Lung (tissue), 17 donors: ENCODE measurements at places on chromosomes 3 and 15. TPM values are rescaled to one million over a fixed set of nuclear protein-coding genes. Genes with fewer than 3 reads are reported as not detected.

PLA2G4D gene
- 0.15 TPM for total RNA-seq

VEPH1 gene
- total RNA-seq = 77.6 TPM

SLC25A36 gene
- total RNA-seq = 66.8 TPM

CD80 gene
- total RNA-seq = 4.8 TPM

KIF7 gene
- 3.5 TPM for total RNA-seq

STAC gene
- total RNA-seq = 3.1 TPM

INSYN1 gene
- 3.1 TPM for total RNA-seq

- DNase-seq = peak; percentile 8
Measured at GRCh38 chr3:57397175-57398026, 104.9 kb upstream of the ASB14 start.

- DNase-seq = no peak
Measured at GRCh38 chr3:185859294-185859972, 34.6 kb upstream of the IGF2BP2 start.

DNA sequence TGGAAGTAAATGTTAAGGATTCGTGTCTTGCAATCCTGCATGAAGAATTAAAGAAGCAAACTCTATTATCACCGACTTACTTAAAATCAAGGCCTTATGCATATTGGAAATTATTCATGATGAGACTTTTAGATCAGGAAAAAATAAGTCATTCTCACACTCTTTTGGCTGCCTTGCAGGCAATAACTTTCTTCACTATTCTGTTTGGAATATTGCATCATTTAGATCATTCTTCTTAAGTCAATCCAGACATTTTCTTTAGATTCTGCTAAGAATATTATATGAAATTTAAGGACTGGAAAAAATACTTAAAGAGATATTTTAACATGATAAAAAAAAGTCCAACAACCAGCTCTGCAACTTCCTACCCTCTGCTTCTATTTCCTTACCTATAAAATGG lies 245.4 kb downstream of the LRRN1 start:
- no peak for DNase-seq

GRCh38 chr3:149519912-149520311 lies 45.4 kb downstream of the TM4SF4 start:
- DNase-seq = no peak

DNA sequence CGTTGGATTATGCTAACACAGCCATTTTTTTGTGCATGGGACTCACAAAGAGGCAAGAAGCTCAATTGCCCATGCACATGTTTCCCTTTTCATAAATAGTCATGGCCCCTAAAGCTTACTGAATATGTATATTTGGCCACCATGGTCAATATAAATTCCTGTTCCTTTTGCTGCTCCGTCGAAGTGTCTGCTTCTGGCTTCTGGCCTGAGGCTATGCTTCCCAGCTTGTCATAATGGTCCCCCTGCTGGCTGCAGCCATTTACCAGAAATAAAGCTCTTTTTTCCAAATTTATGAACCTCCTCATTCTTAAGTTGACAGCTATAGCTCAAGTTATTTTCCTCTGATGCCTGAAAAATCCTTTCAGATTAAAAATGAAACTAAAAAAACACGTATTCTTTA lies 602.1 kb downstream of the VGLL3 start:
- no peak for DNase-seq

DNA sequence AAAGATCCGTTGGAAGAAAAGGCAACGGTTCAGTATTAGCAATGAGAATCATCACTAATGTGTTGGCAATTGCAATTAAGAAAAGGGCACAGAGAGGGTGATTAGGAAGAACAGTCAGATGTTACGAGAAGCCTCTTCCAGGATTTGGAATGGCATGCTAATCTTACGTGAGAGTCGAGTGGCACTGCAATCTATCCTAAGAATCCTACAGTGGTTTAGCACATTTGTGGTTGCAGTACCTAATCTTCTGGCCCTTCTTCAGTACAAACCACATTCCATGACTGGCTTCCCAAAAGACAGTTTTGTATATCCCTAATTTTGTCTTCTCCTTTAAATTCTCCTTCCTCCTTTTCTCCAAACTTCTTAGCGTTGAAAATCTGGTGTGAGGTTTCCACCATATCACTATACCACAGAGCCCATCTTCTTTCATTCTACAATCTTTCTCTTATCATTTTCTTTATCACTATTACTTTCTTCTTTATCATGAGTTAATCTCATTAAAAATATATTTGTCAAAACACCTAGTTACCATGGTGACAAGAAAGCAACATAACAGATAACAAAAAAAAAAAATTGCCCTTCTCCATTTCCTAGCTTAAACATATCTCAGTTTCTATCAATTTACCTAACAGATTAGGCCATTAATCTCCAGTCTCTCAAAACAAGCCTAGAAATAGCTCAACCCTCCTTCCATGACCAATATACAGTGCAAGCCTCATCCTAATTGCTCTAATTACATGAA lies 60.1 kb downstream of the IGSF11 start:
- no peak for DNase-seq

- DNase-seq = peak; percentile 98
Measured at GRCh38 chr3:57755741-57756527, at the start of gene SLMAP. SLMAP (plus strand) TSS chr3:57756309; CDS start chr3:57757652, 1,343 bp downstream.

DNA sequence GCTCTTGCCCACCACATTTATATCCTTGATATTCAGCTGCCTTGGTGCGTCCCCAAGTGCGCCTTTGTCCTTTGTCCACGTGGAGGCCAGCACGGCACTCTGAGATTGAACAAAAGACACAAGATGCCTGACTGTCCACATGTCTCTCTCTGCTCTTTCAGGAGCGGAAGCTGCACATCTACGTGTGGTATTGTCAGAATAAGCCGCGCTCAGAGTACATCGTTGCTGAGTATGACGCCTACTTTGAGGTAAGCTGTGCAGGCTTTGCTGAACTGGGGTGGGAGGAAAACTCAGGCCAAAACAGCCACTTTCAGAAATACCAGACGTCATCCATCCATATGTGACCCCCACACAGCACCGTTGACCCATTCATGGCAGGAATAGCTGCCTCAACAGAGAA lies 72.0 kb upstream of the UMPS start:
- no peak for DNase-seq

GRCh38 chr3:38549486-38549885 lies 53.3 kb downstream of the EXOG start:
- no peak for DNase-seq

DNA sequence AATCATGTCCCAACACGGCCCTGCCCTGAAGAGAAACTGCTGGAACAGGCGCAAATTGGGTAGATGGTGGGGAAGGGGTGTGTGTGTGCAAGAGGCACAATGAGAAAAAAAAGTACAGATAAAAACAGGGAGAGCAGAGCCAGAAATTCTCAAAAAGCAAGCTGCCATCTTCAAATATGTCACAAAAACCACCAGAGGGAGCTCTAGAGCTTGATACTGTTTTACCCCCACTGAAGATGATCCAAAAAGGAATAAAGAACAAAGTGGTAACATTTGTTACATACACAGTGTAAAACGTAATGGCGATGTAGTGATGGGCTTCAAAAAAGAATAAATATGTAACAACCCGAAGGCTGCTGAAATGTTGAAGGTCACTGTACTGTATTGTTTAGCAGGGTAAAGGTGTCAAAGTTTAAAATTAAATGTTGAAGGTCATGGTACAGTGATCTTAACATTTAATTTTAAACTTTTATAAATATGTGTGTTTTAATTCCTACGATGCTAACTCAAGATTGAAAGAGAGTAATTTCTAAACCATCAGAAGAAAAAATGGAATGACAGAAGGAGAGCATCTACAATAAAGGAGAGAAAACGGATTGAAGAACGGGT lies 6.0 kb downstream of the SNRPA1 start:
- peak; percentile 49 for DNase-seq

DNA sequence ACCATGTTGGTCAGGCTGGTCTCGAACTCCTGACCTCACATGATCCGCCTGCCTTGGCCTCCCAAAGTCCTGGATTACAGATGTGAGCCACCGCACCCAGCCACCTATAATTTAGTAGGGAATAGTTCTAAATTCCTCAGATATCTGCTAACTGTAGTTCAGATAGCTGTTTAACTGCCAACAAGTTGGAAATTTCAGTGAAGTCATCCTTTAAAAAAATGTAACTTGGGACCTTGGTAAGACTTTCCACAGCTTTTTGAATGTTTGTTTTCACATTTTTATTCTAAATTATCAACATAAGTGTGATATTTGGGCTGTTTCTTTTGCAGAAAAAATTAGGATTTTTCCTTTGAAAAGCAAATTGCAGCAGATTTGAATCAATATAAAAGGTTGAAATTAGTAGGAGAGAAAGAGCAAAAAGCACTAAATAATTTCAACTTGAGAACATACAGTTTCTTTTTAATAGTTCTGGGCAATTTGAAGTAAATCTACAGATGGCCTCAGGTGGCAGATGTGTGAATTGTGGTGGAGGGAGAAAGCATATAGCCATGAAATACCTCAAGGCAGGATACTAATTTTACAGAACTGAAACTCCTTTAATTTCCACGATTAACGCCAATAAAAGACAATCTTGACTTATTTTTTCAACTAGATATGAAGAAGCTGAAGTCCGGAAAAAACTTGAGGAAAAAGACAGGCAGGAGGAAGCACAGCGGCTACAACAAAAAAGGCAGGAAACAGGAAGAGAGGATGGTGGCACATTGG lies 34.3 kb downstream of the USP8 start:
- no peak for DNase-seq

DNA sequence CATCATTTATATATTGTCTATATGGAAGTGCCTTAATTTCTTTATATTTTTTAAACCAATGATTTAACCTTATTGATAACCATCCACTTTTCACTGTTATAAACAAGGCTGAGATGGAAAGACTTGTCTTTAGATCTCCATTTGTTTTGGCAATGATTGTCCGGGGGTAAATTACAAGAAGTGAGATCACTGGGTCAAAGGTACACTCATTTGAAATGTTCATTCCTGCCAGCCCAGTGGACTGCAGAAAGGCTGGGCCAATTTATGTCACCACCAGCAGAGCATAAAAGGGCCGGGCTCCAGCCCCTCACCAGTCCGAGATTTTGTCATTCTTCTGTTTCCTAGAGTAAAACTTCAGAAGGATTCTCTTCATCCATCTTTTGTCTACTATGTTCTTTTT lies 93.6 kb upstream of the NEO1 start:
- DNase-seq = no peak

GRCh38 chr3:88595026-88595425 lies 445.3 kb downstream of the C3orf38 start:
- no peak for DNase-seq

DNA sequence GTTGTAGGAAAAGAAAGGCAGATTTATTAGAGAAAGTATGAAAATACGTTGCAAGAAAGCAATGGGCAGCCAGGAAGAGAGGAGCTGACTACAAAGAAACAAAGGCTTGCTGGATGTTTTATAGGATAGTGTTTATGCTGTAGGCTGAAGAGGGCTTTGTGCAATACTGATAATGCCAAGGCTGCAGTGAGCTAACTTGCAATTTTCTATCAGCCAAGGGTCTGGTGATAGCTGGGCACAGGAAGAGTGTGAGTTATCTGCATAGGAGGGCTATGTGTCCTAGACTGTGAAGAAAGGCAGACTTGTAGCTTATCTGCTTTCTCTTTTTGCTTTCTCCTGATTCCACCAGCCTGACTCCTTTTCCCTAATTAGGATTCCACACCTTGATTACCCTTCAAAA lies 51.3 kb upstream of the OSBPL11 start:
- DNase-seq = no peak

DNA sequence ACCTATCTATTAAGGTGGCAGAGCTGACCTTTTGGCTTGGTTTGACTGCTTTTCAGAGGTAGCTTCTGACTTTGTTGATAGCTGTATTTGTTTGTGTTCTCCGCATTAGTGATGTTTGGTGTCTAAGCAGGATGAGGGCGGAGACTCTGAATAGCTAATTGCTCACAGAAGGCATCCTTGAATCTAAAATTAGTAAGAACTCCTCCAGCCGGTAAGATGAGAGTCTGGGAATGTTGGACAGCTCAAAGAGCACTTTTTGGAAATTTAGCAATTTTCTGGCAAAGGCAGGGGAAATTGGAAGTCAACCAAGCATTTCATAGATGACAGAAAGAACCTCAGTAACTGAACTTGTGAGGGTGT lies 174.1 kb downstream of the KLHL25 start:
- DNase-seq = no peak

DNA sequence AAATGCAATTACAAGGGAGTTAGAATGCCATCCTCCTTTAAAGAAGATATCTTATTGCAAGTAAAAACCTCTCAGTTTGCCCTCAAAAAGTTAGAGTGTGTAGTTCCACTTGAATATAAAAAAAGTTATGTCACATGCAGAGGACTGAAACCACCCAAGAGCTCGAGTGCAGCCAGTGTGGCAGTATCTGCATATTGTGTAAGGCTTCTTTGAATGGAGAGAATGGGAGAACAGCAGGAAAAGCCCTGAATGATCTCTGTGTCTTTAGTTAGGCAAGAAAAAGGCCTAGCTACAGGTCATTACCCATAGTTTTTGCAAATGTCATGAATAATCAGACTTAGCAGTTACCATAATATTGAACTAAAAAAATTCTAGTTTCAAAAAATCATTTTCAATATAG lies 13.9 kb upstream of the TEX9 start:
- DNase-seq = no peak

- DNase-seq = no peak
Measured at GRCh38 chr15:41917767-41918430, 24.0 kb upstream of the SPTBN5 start.

- DNase-seq = no peak
Measured at GRCh38 chr3:40057077-40057476, 247.7 kb downstream of the MYRIP start.
